ENCODE measurements at places on chromosomes 6 and 20. TPM values are rescaled to one million over a fixed set of nuclear protein-coding genes. Genes with fewer than 3 reads are reported as not detected.

Gene IMPG1
- total RNA-seq: not detected

Gene SLC18B1
- 7.4 TPM for total RNA-seq

Gene HLA-DMB
- total RNA-seq: under 0.01 TPM

Gene ERVFRD-1
- not detected for total RNA-seq

Gene C20orf141
- 0.37 TPM for total RNA-seq

Gene DNAH8
- 0.09 TPM for total RNA-seq

Gene CD40
- 5.6 TPM for total RNA-seq

Gene RAET1E
- total RNA-seq: 0.37 TPM

Gene VSTM2L
- total RNA-seq: 1.1 TPM

Gene SLC17A3
- not detected for total RNA-seq

Gene LY6G6F
- not detected for total RNA-seq

Gene GUCA1A
- not detected for total RNA-seq

Gene CDSN
- total RNA-seq: under 0.01 TPM

Gene NRSN1
- not detected for total RNA-seq

Gene FAM209B
- not detected for total RNA-seq

Data from smooth muscle cell of bladder (primary cell).